ENCODE measurements at places on chromosomes 4 and X. TPM values are rescaled to one million over a fixed set of nuclear protein-coding genes. Genes with fewer than 3 reads are reported as not detected.

RNF212 gene
- total RNA-seq = 1.9 TPM

EPHA5 gene
- total RNA-seq = 0.62 TPM

UCP1 gene
- total RNA-seq = not detected

C4orf36 gene
- 0.64 TPM for total RNA-seq

VCX gene
- total RNA-seq = not detected

GABRA4 gene
- not detected for total RNA-seq

FRG1 gene
- total RNA-seq = 40.3 TPM

TMEM156 gene
- total RNA-seq = 19.5 TPM

HSFX4 gene
- not detected for total RNA-seq

BEX2 gene
- 8.5 TPM for total RNA-seq

SOWAHB gene
- not detected for total RNA-seq

GLOD5 gene
- total RNA-seq = not detected

MAGEB1 gene
- total RNA-seq = not detected

AP1S2 gene
- 19.0 TPM for total RNA-seq

CYTL1 gene
- total RNA-seq = not detected

CXorf49 gene
- not detected for total RNA-seq

PDGFRA gene
- 0.96 TPM for total RNA-seq

GABRQ gene
- 0.27 TPM for total RNA-seq

SPARCL1 gene
- not detected for total RNA-seq

CHRDL1 gene
- total RNA-seq = not detected

SERPINA7 gene
- not detected for total RNA-seq

HSFX3 gene
- not detected for total RNA-seq
